GM23248 (cell line): ENCODE measurements at places on chromosomes 1 and 21.

DNA sequence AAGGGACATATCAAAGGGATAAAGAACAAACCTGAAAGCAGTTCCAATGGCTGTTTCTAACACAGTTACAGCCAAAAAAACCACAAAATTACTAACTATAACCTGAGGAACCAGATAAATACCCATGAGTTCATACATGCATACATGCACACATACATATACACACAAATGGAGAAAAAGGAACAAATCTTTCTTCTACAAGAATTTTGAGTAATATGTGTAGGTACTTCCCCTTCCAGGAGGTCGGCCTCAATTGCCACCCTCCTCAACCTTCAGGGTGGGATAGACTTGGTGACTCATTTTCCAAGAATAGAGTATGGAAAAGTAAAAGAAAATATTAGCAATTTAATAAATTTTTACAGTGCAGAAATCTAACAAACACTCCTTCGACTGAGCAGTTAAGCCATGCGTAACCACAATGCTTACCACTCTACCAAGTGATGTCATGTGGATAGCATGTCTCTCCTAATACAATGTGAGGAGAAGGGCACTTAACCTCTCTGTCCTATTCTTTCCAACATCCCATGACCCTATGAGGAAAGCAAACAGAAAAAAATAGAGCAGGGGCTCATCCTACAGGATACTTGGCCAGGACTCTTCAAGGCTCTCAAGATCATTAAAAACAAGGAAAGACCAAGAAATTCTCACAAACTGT, 243.0 kb upstream of the RUNX1 start:
- DNase-seq, result no peak

GRCh38 chr1:58813361-58813760, 29.5 kb upstream of the JUN start:
- no peak for DNase-seq

GRCh38 chr21:43783098-43783700, 6.2 kb upstream of the RRP1 start:
- DNase-seq, result no peak

- no peak for DNase-seq
Observed at GRCh38 chr1:65165269-65165993, 17.4 kb downstream of the AK4 start.

DNA sequence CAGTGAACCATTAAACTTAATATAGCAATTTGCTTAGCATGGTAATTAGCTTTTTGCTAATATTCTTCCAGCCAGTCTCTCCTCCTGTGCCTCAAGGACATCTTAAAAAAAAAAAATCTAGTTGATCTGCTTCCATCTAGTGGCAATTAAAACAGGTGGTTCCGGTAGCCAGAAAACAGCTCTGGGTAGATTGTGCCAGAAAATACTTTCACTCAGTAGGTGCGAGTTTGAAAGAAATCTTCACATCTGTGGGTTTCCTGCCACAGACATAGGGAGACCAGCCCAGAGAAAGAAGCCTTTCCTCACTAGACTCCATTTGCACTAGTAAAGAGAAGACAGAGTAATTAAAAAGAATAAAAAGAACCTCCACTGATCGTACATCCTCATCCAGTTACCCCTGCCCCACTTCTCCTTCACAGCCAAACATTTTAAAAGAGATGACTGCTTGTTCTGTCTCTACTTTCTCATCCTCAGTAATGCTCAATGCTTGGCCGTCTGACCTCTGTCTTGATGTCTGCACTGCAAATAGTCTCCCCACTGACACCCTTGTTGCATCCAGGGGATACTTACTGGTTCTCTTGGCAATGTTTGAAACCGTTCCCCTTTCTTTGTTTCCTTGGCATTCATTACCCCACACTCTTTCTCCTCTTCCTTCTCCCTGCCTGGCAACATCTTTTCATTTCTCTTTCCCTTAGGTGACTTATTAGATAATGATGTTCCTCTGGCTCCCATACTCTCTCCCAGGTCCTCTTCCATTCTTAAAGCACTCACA, 16.9 kb downstream of the SELL start:
- DNase-seq, result no peak

DNA sequence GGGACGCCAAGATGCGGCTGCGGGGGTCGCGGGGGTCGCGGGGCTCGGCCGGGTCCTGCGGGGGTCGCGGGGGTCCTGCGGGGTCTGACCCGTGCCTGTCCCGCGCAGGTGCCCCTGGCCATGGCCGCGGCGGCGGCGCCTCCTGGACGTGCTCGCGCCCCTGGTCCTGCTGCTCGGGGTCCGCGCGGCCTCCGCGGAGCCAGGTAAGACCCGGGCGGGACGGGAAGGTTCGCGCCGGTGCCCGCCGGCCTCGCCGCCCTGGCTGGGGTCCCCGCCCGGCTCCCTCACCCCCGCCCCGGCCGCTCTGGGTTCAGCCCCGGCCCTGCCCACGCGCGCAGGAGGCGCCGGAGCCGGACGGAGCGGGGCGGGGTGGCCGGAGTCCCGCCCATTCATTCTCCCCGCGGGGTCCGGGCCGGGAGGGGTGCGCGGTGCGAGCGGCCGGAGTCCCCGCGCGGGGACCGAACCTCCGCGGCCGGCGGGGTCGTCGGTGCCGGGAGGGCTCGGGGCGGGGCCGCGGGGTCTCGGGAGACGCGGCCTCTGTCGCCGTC, 380 bp downstream of the COL18A1 start:
- DNase-seq, result peak; percentile 57

GRCh38 chr1:23193391-23194118, 23.7 kb downstream of the HTR1D start:
- DNase-seq, result no peak

- peak; percentile 77 for DNase-seq
Observed at GRCh38 chr1:66182551-66183178, 351.3 kb upstream of the SGIP1 start.

- DNase-seq, result no peak
Observed at GRCh38 chr1:81398041-81398440, 402.7 kb upstream of the ADGRL2 start.

GRCh38 chr1:184370850-184371249, 16.0 kb upstream of the C1orf21 start:
- no peak for DNase-seq

- no peak for DNase-seq
Observed at GRCh38 chr1:22736501-22737080, 26.0 kb downstream of the EPHB2 start.

GRCh38 chr1:28885977-28886730, 28.2 kb upstream of the EPB41 start:
- peak; percentile 7 for DNase-seq

DNA sequence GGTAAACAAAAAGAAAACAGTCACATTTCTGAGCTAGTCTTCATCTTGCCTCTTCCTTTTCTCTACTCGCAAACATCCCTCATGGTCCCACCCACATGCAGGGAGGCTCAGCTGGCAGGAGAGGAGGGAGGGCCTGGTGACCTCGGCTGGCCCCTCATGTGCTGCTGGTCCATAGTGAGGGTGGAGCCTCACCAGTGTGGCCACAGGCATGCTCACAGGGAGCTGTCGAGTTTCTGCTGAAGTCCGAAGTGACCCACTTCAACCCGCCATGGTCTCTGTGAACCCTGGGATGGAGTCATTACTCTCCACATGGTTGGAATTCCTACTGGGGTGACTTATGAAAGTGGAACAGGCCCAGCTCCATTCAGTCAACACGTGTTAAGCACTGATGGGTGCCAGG, 253.4 kb downstream of the RHOU start:
- DNase-seq, result peak; percentile 8

- no peak for DNase-seq
Observed at GRCh38 chr1:101264697-101265096, 27.9 kb downstream of the S1PR1 start.

DNA sequence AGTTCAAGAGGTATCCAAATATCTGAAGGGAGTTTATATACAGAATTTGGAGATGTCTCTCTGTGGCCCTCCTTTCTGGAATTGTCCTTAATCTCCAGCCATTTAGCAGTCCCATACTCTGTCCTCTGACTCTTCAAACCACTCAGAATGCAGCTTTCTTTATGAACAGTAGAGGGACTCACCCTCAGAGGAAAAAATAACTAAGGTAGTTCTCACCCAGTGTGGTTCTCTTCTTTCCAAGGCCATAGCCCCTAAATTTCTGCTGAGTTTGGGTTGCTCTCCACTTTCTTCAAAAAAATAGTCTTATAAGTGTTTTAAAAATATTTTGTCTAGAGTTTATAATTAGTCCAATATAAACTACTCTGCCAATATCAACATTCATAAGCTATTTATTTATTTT, 369.7 kb downstream of the MATN1 start:
- peak; percentile 42 for DNase-seq

DNA sequence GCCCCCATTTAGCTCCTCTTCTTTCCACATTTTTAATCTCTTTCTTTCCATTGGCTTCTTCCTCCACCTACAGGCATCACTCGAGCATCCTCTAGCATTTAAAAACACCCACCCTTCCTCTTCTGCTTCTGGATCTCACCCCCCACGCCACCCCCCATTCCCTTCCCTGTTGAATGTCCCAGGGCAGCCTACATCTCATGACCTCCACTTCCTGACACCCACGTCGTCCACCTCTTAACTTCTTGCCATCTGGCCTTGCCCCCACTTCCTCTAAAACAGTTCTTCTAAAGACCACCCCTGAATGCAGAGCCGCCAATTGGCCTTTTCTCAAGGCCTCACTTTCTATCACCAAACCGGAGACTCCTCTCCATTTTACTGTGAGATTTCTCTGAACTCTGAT, 6.1 kb upstream of the ETNK2 start:
- no peak for DNase-seq

DNA sequence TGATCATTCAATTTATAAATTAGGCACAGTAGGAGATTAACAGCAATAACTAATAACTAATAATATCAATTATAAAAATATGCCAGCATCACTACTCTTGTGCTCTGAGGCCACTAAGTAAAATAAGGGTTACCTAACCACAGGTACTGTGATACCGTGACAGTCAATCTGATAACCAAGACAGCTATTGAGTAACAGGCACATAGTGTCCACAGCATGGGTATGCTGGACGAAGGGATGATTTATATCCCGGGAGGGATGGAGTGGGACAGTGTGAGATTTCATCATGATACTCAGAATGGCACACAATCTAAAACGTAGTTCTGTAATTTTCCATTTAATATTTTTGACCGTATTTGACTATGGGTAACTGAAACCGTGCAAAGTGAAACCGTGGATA, 39.4 kb downstream of the CD46 start:
- no peak for DNase-seq

GRCh38 chr21:39976800-39977199, 109.6 kb downstream of the PCP4 start:
- DNase-seq, result no peak

DNA sequence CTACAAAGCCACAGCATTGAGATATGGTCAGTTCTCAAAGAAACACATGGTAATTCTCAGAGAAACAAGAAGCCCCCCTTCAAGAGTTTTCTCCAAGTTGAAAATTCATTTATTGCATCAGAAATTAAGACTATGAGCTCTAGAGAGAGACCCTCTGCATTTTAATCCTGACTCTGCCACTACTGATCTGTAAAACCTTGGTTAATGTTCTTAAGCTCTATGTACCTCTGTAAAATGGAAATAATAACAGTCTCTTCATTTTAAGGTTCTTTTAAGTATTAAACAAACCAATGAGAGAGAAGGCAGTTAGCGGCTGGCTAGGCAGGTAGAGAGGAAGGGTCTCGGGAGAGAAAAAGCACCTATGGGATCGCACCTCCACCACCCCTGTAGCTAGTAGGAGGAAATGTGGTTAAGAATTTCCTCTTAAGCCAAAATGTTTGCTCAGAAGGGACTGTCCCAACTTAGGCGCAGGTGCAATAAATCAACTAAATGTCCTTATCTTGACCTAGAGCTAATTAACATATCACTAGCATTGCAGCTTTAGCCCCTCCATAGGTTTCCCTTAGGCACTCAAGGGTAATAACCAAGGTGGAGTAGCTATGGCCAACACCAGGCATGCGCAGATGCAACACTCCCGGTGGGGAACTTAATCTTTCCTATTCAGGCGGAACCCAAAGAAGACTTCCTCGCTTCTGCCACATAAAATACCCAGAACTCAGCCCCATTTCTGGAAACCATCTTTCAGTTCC, 1685.4 kb downstream of the MRPL39 start:
- no peak for DNase-seq

GRCh38 chr1:65804584-65804983, 11.9 kb downstream of the PDE4B start:
- DNase-seq, result no peak

DNA sequence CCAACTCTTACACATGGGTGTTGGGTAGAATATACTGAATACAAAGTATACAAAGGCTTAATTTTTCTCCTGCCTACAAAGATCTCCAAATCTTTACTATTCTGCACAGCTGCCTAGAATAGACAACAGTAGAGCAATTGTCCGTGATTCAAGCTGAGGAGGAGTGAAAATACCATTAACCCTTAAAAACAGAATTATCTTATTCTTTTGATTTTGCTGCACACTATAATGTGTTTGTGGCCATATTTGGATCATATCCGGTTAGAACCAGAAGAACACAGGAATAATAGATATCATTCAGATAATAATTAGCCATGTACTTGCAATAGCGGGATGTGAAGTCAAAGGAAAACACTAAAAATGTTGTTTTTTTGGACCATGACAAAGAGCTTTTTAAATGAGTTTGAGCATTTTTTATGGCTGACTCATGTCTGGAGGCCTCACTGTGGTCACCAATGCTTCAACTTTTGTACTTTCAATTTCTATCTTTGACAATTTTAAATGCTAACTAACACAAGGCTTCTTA, 197.6 kb upstream of the FOXD3 start:
- DNase-seq, result peak; percentile 84

- peak; percentile 16 for DNase-seq
Observed at GRCh38 chr1:197660389-197660788, 114.9 kb downstream of the DENND1B start.

GRCh38 chr21:35593000-35593502, 467.3 kb downstream of the SETD4 start:
- peak; percentile 57 for DNase-seq

GRCh38 chr1:18581420-18581880, 49.2 kb upstream of the PAX7 start:
- peak; percentile 40 for DNase-seq

GRCh38 chr1:81880781-81881180, 80.0 kb downstream of the ADGRL2 start:
- DNase-seq, result no peak

DNA sequence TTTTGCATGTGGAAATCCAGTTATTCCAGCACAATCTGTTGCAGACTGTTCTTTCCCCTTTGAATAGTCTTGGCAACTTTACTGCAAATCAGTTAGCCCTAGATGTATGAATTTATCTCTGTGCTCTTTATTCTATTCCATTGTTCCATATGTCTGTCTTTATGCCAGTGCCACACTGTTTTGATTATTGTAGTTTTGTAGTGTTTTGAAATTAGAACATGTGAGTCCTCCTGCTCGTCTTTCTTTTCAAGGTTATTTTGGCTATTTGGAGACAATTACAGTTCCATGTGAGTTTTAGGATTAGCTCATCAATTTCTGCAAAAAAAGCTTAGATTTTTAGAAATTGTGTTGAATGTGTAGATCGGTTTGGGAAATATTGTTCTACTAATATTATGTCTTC, 26.6 kb downstream of the WNT3A start:
- DNase-seq, result no peak

- DNase-seq, result peak; percentile 13
Observed at GRCh38 chr1:25098717-25099116, 133.6 kb downstream of the SYF2 start.
